ENCODE measurements at places on chromosomes 2 and 18. TPM values are rescaled to one million over a fixed set of nuclear protein-coding genes. Genes with fewer than 3 reads are reported as not detected.

Gene NPPC
- total RNA-seq = 0.77 TPM

Gene TNFAIP6
- total RNA-seq = 10.7 TPM

Gene TXNL4A
- 101 TPM for total RNA-seq

Gene GPR45
- total RNA-seq = not detected

Gene PHLPP1
- 29.2 TPM for total RNA-seq

Gene LDLRAD4
- 30.2 TPM for total RNA-seq

Gene NDC80
- total RNA-seq = 3.9 TPM
